H54 (cell line): ENCODE measurements at places on chromosomes 6 and 20.

DNA sequence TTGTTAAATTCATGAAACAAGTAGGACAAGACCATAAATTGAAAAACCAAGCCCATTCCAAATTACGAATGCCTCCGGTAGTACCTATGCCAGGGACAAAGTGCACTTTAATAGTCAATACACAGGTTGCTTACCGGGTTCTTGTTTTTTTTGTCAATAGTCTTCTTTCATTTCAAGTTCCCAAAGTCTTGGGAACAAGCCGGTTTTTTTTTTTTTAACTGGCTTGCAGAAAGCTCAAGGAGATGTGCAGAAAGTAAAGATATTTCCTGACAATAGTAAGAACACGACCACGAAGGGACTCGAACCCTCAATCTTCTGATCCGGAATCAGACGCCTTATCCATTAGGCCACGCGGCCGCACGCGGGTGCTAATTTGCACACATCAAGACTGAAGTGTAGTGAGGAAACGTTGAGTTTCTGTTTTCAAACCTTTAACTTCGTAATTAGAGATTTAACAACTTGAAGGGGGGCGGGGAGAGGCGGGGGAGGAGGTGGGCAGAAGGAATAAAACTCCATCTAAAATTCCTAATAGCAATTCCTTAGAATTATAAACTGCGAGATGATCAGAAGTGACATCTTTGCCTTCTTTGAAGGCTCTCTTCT is 181.0 kb downstream of the TRIM27 start:
- DNase-seq = no peak

GRCh38 chr20:9019833-9020232 is 49.1 kb upstream of the PLCB4 start:
- no peak for DNase-seq

DNA sequence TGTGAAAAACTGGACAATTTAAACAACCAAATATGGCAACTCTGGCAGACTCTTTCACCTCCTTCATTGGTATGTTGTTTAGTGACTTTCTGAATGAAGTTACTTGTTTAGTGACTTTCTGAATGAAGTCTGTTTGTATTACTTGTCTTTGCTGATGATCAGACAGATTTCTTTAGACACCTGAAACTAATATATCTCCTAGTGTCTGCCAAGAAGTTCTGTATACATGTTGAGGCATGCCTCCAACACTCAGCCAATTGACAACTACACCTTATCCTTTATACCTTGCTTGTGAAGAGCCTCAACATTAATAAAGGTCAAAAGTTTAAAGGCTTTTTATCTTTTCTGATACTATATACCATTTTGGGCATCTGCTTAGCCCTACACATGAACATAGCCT is 725.4 kb upstream of the EPHA7 start:
- no peak for DNase-seq

DNA sequence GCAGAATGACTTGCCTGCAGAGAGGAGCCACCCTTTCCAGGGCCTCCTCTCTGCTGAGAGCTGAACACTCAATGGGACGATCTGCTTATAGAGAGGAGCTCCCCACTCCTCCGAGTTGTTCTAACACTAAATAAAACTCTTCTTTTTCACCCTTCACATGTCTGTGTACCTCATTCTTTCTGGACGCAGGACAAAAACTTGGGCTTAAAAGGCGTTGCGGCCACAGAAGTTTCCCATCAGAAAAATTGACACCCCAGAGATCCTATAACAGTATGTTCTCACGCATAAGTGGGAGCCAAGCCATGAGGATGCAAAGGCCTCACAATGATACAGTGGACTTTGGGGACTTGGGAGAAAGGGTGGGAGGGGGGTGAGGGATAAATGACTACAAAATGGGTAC is 121.2 kb downstream of the GMPR start:
- no peak for DNase-seq
